ENCODE measurements at places on chromosomes 1 and 21. TPM values are rescaled to one million over a fixed set of nuclear protein-coding genes. Genes with fewer than 3 reads are reported as not detected.

CFAP141 gene
- polyA plus RNA-seq, result not detected

C8A gene
- not detected for polyA plus RNA-seq

CFH gene
- polyA plus RNA-seq, result not detected

ASTN1 gene
- not detected for polyA plus RNA-seq

SPRR2A gene
- not detected for polyA plus RNA-seq

MYOG gene
- not detected for polyA plus RNA-seq

TNFRSF1B gene
- polyA plus RNA-seq, result 21.8 TPM

TTC4 gene
- 22.6 TPM for polyA plus RNA-seq

CELA3B gene
- polyA plus RNA-seq, result not detected

RAP1GAP gene
- polyA plus RNA-seq, result not detected

COA6 gene
- polyA plus RNA-seq, result 32.6 TPM

TNFSF4 gene
- 0.13 TPM for polyA plus RNA-seq

MAD2L2 gene
- polyA plus RNA-seq, result 54.2 TPM

FAM229A gene
- polyA plus RNA-seq, result 0.06 TPM

MYOM3 gene
- not detected for polyA plus RNA-seq

ZNF683 gene
- polyA plus RNA-seq, result 3.1 TPM

CD5L gene
- not detected for polyA plus RNA-seq

KCNJ15 gene
- not detected for polyA plus RNA-seq

HCRTR1 gene
- not detected for polyA plus RNA-seq

DAB1 gene
- polyA plus RNA-seq, result not detected

TPTE gene
- polyA plus RNA-seq, result not detected

GUCA2A gene
- not detected for polyA plus RNA-seq

PDE9A gene
- 3.6 TPM for polyA plus RNA-seq

RNU1-3 gene
- not detected for polyA plus RNA-seq

A3GALT2 gene
- polyA plus RNA-seq, result not detected

PTCH2 gene
- polyA plus RNA-seq, result not detected

KDM5B gene
- 11.5 TPM for polyA plus RNA-seq

F13B gene
- not detected for polyA plus RNA-seq

CNR2 gene
- polyA plus RNA-seq, result 0.57 TPM

TPRG1L gene
- 41.9 TPM for polyA plus RNA-seq

SPTA1 gene
- not detected for polyA plus RNA-seq

KLF17 gene
- polyA plus RNA-seq, result not detected

GPR25 gene
- 0.94 TPM for polyA plus RNA-seq

VASH2 gene
- polyA plus RNA-seq, result 0.68 TPM

IRF6 gene
- 0.86 TPM for polyA plus RNA-seq

GBP2 gene
- 98.3 TPM for polyA plus RNA-seq

CLCA2 gene
- not detected for polyA plus RNA-seq

PPIAL4G gene
- 0.10 TPM for polyA plus RNA-seq

SLC35F3 gene
- not detected for polyA plus RNA-seq

HHAT gene
- polyA plus RNA-seq, result 0.74 TPM

ZNF697 gene
- not detected for polyA plus RNA-seq

RGS16 gene
- not detected for polyA plus RNA-seq

LRRC7 gene
- 0.48 TPM for polyA plus RNA-seq

NIBAN1 gene
- polyA plus RNA-seq, result 1.1 TPM

AMY1A gene
- not detected for polyA plus RNA-seq

SELP gene
- 0.69 TPM for polyA plus RNA-seq
